ENCODE measurements at places on chromosomes 3 and 15.
A peak's percentile ranks its signal among the peaks of the same experiment; 100 is the strongest.

DNA sequence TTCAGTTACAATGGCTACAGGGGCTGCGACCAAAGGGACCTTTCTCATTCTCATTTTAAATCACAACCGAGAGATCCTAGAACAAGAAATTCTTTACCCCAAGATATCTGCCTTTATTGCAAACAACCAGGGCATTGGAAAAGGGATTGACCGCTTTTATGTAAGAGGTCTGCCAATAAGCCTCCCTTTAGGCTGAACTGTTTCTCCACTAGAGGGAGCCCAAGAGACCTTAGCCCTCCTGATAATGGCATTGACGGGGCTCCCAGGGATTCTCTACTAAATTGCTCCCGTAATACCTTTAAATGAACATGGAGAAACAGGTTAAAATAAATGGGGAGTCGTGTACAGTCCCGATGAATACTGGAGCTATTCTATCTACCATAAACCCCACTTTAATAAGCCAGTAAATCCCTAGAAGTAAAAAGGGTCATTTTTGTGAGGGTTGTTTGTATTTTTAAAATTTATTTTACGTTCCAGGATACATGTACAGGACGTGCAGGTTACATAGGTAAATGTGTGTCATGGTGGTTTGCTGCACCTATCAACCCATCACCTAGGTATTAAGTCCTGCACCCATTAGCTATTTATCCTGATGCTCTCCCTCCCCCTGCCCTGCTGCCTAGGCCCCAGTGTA lies 7.5 kb upstream of the IGSF10 start:
- peak; percentile 64 for DNase-seq

GRCh38 chr3:177802151-177802900 lies 605.0 kb upstream of the TBL1XR1 start:
- peak; percentile 45 for DNase-seq

- no peak for DNase-seq
Observed at GRCh38 chr3:100120012-100120411, 5.7 kb upstream of the FILIP1L start.

- no peak for DNase-seq
Observed at GRCh38 chr3:181689546-181689945, 22.2 kb upstream of the SOX2 start.

- DNase-seq = no peak
Observed at GRCh38 chr3:130377960-130378676, 32.6 kb downstream of the COL6A5 start.

- DNase-seq = no peak
Observed at GRCh38 chr15:48924528-48925393, 39.0 kb downstream of the SHC4 start.

DNA sequence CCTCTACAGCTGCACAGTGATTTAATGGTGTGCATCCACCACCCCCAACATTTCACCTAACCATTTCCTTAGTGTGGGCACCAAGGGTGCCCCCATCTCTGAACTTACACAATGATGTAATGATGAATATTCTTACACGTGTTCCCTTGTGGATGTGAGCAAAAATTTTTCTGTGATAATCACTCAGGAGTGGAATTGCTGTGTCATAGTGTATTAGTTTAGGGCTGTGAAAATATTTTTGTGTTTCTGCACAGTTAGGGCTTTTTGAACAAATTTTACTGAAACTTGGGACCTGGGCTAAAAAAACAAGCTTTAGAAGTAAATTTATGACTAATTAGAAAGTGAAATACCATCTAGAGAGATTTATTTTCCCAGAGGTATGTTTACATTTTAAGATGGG lies 134.5 kb upstream of the CCNL1 start:
- DNase-seq = peak; percentile 54

GRCh38 chr3:61371123-61371522 lies 119.9 kb upstream of the FHIT start:
- peak; percentile 3 for DNase-seq

DNA sequence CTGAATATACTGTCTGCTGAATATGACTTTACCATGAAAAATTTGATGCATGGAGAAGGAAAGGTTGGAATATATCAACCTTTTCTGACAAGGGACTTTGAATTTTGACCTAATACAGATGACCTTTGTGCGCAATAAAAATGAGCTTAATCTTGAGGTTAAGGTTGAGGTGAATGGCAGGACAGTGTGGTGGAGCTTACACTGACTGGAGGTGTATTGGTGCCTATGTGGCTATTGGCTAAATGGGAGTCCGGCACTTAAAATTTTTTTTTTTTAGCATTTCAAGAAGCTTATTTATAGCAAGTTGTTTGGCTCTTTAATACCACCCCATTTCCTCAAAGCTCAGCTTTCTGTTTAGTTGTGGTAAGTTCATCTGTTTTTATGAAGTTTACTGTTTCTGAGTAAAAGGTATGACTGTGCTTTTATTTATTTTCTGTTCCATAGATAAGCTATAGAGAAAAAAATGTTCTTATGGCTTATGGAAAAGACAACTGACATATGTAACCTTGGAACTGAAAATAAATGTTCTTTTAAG lies 15.2 kb downstream of the CDIN1 start:
- peak; percentile 7 for DNase-seq

GRCh38 chr15:39581242-39581792 lies 438 bp downstream of the THBS1 start:
- no peak for DNase-seq

GRCh38 chr3:6862880-6863195 lies 1.9 kb downstream of the GRM7 start:
- no peak for DNase-seq

DNA sequence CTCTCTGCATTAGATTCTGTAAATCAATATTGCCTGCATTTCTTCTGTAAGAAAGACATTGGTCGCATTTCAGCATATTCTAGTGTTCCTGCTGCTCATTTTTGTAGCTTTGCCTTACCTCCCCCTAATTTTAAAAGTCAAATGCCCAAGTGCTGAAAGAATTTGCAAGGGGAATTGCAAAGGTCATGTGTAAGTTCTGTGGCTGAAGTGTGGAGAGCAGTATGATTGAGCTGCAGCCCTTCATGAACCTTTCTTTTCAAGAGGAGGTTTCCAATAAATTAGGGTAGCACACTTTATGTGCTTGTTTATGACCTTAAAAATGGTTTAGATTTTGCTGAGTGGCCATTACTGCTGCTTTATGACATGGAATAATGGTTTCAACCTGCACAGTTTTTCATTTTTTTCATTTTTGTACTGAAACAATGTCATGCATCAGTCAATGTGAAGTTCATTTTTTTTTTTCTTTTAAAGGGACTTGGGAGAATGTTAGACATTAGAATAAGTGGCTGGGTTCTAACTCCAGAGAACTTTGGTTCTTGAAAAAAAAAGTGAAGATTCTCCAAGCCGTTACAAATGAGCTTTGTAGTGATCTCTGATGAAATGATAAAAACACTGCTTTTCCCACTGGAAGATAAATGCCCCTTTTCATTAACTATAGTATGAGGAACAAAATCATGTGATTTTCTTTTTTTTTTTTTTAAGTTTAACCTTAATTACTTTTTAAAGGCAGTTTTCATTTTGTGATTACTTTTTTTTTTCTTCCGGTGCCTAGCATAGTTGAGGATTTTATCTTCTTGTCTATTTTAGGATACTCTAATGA lies 99.6 kb downstream of the MITF start:
- peak; percentile 33 for DNase-seq

DNA sequence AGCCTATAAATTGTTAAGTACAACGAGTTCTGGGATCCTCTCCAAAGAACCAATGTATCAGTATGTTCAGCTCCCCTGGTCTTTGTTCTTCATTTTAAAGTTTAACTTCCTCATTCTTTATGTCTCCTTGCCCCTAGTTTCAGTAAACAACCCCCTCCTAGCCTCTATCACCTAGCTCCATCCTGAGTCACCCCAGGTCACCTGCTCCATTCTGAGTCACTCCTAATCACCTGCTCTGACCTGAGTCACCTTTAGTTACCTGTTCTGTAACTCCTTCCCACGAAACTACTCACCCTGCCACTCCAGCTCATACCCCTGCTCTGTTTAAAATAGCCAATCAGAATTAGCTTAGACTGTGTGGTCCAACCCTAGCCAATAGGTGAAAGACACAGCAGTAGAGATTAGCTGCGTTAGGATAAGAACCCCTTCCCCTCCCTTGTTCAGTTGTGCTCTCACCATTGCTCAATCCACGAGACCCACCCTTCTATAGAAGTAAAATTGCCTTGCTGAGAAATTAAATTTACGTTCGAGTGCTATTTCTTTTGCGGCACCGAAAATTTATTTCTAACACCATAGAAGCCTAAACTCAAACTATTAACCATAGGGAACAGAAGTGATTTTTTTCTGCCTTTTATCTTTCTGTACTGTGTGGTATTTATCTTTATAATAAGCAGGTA lies 245.0 kb upstream of the ADAMTS9 start:
- DNase-seq = no peak

GRCh38 chr3:167776066-167776685 lies 40.7 kb downstream of the SERPINI1 start:
- DNase-seq = no peak

- DNase-seq = no peak
Observed at GRCh38 chr3:169781209-169781855, 8.1 kb downstream of the MYNN start.

DNA sequence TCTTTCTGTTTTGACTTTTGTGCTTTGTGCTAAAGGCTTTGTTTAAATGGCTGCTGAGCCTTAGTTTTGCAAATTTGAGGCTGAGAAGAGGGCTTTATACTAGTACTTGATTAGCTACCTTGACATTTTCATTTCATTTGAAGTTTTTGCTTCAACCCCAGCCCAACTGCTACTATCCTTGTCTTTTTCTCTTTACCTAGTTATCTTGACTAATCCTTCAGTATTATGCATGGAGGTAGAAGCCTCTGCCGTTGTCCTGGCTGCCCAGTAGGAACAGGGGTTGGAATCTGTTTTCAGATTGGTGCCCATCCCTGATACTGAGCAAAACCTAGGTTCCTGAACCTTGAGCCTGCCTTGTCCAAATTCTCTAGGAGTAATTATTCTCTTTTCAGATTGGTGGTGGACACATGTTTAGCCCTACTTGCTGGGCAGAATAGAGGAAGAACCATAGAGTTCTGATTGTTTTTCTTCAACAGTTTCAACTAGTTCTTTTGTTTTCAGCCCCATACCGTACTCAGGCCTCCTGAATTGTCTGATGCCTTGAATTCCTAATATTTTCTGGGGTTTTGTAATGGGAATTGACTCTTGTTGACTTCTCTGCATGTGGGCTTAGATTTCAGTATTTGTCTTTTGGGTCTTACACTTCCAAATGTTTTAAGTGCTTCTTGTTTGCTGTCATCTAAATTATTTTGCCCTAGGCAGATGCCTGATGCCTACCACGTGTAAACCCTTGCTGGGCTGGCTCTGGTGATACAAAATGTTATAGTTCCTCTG lies 143.2 kb downstream of the DOCK3 start:
- DNase-seq = no peak

- DNase-seq = peak; percentile 98
Observed at GRCh38 chr3:136343873-136344555, 93.9 kb downstream of the PCCB start.

DNA sequence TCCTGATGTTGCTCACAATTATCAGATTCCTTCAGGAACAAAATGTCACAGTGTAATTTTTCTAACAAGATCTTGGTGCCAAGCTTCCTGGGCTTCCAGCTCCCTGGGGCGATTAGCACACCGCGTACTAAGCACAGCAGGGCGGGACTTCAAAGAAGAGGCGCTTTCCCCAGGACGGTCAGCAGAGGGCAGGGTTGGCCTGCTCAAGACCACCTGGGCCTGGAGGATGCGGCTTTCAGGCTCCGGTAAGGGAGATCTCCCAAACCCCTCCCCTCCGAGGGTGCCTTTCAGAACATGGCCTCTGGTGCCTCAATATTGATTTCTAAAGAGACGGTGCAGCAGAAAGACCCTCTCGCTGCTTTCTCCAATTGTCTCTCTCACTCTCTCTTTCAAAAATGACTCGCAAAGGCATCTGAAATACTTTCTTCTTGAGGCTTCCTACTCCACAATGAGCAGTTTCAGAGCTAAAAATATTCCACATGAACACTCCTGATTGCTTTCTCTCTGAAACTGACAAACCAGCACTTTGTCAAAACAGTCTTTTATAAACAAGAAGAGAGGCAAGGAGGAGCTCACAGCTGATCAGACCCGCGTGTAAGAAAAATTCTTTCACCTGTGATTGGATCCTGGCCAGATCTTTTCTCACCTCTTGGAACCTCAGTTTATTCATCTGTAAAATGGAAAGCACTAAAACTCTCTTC lies 154.0 kb downstream of the ADAMTS9 start:
- peak; percentile 91 for DNase-seq

DNA sequence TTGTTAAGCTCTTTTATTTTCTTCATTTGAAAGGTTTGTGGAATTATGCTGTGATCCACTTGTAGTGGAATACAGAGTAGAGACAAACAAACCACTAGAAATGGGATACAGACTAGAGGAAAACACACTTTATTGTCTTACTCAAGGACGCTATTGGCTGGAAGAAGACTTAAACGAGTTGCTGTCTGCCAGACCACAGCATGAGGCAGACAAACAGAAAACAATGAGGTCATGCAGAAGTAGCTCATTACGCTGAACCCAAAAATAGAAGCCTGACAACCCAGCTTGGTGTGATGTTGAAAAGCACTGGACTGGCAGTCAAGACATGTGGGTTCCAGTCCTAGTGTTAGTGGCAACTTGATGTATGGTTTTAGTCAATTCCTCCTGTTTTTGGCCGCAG lies 62.4 kb upstream of the P3H2 start:
- DNase-seq = peak; percentile 99

DNA sequence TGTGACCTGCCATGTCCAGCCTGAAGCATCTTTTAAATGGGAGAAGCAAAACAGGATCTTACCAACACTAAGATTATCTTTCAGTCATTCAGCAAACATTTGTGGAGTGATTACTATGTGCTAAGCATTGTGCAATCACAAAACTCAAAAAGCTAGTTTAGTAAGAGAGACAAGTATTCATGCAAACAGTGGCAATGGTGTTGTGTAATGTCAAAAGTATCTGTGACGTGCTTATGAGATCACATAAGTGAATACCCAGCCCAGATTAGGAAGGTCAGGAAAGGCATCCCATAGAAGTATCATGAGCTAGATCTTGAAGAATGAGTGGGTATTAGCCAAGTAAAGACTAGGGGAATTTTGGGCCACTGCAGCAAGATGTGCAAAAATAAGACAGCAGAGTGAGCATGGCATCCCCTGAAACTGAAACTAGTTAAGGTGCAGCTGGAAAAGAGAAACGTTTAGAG lies 32.1 kb downstream of the SEC62 start:
- peak; percentile 98 for DNase-seq

- no peak for DNase-seq
Observed at GRCh38 chr15:42085236-42085605, 9.1 kb downstream of the PLA2G4D start.

- peak; percentile 6 for DNase-seq
Observed at GRCh38 chr3:180375831-180376230, 226.1 kb upstream of the TTC14 start.

- peak; percentile 29 for DNase-seq
Observed at GRCh38 chr3:113660896-113661295, 35.5 kb downstream of the USF3 start.

DNA sequence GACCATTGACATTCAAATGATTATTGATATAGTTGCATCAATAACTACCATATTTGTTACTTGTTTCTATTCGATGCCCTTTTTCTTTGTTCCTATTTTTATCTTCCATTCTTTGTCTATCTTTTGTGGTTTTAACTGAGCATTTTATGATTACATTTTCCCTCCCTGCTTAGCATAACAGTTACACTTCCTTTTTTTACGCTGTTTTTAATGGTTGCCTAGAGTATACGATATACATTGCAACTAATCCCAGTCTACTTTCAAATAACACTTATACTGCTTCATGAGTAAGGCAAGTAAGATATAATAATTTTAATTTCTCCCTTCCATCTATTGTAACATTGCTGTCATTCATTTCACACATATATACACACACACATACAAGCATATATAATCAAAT lies 26.3 kb downstream of the COL6A6 start:
- no peak for DNase-seq

Measured in iris pigment epithelial cell (primary cell).